ENCODE measurements at places on chromosomes 1 and 21.

GRCh38 chr21:42361286-42361685, 5.0 kb downstream of the TFF1 start:
- H3K27ac ChIP-seq = no peak overlapping the region
- no peak for DNase-seq
- no peaks in the 10 kb centered on the region for H3K4me1 ChIP-seq
- no peak overlapping the region for H3K4me3 ChIP-seq
- peaks cover 90% of the 10 kb centered on the region for H3K27me3 ChIP-seq

- H3K27ac ChIP-seq = peak overlapping the region; percentile 68
- no peak overlapping the region for H3K4me3 ChIP-seq
- H3K36me3 ChIP-seq = no peaks in the 10 kb centered on the region
- H3K4me1 ChIP-seq = peaks cover 66% of the 10 kb centered on the region
Measured at GRCh38 chr1:214418391-214418790, 133.0 kb downstream of the PTPN14 start.

GRCh38 chr21:26918323-26919079, 48.4 kb downstream of the ADAMTS5 start:
- peaks cover 4% of the 10 kb centered on the region for H3K4me1 ChIP-seq
- no peak overlapping the region for H3K27ac ChIP-seq
- no peak overlapping the region for H3K4me3 ChIP-seq
- H3K36me3 ChIP-seq = peaks cover 5% of the 10 kb centered on the region
- no peak for DNase-seq

DNA sequence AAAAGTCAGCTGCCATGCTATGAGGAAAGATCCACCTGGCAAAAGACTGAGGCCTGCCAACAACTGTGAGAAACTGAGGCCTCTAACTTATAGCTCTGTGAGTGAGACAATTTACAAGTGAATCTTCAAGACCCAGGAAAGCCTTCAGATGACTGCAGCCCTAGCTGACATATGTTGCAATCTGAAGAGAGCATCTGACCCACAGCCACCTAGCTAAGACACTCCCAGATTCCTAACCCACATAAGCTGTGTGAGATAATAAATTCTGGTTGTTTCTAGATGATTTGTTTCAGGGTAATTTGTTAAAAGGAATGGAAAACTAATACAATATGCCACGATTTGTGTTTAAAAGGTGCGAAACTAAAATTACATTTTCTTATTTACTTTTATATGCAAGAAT, 55.1 kb downstream of the HFM1 start:
- no peak overlapping the region for H3K4me3 ChIP-seq
- no peak overlapping the region for H3K27ac ChIP-seq
- DNase-seq = no peak
- H3K27me3 ChIP-seq = no peaks in the 10 kb centered on the region
- H3K36me3 ChIP-seq = peaks cover 4% of the 10 kb centered on the region
- H3K4me1 ChIP-seq = no peaks in the 10 kb centered on the region

GRCh38 chr1:190000365-190000872, 477.2 kb downstream of the BRINP3 start:
- no peak for DNase-seq
- no peaks in the 10 kb centered on the region for H3K27me3 ChIP-seq
- H3K4me1 ChIP-seq = no peaks in the 10 kb centered on the region
- no peaks in the 10 kb centered on the region for H3K36me3 ChIP-seq
- no peak overlapping the region for H3K4me3 ChIP-seq
- H3K27ac ChIP-seq = no peak overlapping the region

DNA sequence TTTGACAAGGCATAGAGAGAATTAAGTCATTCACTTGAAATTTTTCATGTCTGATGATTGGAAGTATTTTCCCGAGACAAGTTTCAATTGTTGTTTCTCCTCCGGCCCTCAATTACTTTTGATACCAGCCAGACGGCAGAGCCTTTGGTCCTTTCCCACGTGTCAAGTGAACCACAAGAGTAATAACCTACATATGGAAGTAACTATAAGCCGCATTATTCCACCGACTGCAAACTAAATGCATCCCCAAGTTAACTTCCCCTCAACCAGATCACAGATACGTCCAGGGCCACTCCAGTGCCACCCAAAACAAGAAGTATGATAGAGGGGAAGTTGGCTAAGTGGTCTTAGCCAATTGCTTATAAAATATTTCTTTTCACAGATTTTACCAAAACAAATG, 20.2 kb downstream of the COLGALT2 start:
- H3K27ac ChIP-seq = peak overlapping the region; percentile 64
- H3K4me1 ChIP-seq = peaks cover 16% of the 10 kb centered on the region
- no peak for DNase-seq
- no peak overlapping the region for H3K4me3 ChIP-seq

- H3K27me3 ChIP-seq = no peaks in the 10 kb centered on the region
- peaks cover 12% of the 10 kb centered on the region for H3K4me1 ChIP-seq
Measured at GRCh38 chr1:166089804-166090203, 77.0 kb downstream of the FAM78B start.

DNA sequence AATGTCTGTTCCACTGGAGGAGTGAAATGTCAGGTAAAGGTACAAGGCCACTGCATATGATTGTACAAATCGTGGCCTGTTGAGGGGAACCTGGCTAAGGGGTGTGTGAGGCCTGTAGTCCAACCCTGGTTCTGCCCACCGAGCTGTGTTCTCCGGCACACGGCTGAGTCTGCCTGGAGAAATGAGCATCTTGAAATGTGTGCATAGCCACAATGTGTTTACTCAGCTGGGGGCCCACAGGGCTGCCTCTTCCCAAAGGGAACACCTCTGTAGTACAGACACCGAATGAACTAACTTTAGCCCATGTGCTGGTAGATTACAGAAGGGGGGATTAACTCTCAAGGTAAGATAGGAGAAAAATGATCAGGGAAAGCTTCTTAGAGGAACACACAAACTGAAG, 30.2 kb downstream of the AK4 start:
- peaks cover 86% of the 10 kb centered on the region for H3K4me1 ChIP-seq
- no peak for DNase-seq
- H3K27ac ChIP-seq = peak overlapping the region; percentile 93
- H3K4me3 ChIP-seq = no peak overlapping the region
- H3K27me3 ChIP-seq = no peaks in the 10 kb centered on the region

DNA sequence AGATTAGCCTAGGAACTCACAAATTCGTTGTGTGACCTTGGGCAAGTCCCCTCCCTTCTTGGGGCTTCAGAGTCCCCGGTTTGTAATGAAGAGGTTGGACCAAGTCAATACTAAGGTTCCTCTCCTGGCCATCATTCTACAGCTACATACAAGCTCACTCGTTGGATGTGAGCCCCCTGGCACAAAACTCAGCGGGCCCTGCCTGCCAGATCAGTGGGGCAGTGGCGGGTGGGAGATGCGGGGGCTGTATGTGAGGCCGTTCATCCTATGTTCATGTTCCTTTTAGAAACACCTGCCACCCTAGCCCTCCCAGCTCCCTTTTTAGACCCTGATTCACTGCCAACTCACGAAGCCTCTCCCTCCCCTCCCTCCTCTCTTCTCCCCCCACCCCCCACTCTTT, 2.1 kb downstream of the DLGAP3 start:
- no peak for DNase-seq
- peaks cover 18% of the 10 kb centered on the region for H3K4me1 ChIP-seq
- no peak overlapping the region for H3K27ac ChIP-seq
- peaks cover 97% of the 10 kb centered on the region for H3K27me3 ChIP-seq

DNA sequence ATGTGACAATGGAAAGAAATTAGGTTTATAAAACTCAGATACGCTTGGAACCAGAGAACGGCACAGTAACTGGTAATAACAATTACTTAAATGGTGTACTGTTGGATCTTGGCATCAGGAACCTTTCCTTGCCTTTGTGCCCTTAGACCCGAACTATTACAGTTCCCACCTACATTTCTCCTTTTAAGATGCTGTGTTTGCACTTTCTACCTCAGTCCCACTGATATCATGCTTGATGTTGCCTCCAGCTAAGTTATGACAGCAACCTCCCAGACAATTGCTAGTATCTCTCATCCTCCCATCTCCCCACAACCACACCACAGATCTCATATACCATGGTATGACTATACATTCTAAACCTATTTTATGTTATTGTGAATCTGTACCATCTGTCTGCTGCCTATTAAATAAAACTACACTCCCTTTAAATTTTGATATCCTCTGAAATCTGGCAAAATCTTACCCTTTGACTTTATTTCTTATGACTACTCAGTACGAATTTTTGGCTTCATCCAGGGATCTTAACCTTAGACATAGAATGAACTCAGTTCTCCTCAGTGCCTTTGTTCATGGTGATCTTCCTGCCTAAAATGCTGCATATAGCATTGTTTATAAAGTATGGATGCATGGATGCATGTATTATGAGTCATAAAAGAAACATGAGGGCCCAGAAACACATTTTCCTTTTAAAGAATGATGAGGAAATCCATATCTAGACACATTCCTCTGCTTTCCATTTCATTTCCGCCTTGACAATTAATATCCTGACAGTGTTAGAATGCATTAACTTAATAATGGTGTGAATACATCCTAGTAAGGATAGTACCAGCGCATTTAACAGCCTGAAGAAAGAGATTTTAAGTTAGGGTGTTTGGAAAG, 64.1 kb downstream of the LRRC8D start:
- no peak for DNase-seq
- H3K27ac ChIP-seq = no peak overlapping the region
- H3K27me3 ChIP-seq = no peaks in the 10 kb centered on the region
- no peak overlapping the region for H3K4me3 ChIP-seq
- H3K4me1 ChIP-seq = peaks cover 18% of the 10 kb centered on the region

DNA sequence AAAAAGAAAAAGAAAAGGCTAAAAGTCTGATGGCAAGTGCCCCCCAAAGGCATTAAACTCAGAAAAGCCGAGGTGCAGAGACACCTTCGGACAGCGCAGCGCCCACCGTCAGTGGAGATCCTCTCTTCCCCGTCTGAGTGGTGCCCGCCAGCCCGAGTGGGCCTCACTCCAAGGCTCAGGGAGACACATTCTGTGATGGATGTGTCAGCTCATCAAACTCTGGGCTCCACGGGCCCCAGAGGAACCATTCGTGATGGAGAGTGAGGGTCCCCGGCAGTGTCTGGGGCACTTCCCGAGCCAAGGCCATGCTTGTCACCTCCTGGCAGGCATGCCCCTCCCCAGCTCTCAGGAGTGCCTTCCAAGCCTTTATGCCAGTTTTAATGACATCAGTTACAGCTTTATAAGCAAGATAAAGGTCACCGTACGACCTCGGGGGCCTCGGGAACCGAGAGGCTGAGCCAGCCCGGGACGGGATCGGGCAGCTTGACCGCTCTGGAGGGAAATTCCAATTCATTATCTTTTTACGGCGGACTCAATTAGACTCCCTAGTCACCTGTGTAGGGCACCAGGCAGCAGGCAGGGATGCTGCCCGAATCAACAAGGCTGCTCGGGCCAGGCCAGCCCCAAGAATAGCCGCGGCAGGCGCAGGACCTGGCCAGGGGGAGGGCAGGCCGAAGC, 49.5 kb downstream of the MORN1 start:
- no peak overlapping the region for H3K27ac ChIP-seq
- no peaks in the 10 kb centered on the region for H3K36me3 ChIP-seq
- H3K4me3 ChIP-seq = no peak overlapping the region
- no peaks in the 10 kb centered on the region for H3K4me1 ChIP-seq

DNA sequence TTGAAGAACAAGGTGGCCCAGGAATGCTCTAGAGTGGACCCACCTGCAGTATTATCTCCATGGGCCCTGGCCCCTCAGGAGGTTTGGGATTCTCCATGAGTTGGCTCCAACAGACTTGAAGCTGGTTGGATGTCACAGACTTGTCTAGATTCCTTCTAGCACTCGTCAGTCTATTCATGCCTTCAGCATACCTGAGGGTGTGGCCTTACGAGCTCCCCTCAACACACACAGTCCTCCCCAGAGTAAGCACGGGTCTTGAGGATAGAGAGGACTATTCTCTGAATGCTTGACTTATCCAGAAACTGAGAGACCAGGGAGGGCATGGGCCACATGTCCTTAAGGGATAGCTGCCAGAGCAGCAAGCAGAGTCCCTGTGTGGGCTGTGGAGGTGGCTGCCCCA, 45.9 kb upstream of the COL6A1 start:
- H3K4me1 ChIP-seq = no peaks in the 10 kb centered on the region
- H3K36me3 ChIP-seq = peaks cover 13% of the 10 kb centered on the region
- no peak overlapping the region for H3K27ac ChIP-seq
- no peak overlapping the region for H3K4me3 ChIP-seq
- no peak for DNase-seq

DNA sequence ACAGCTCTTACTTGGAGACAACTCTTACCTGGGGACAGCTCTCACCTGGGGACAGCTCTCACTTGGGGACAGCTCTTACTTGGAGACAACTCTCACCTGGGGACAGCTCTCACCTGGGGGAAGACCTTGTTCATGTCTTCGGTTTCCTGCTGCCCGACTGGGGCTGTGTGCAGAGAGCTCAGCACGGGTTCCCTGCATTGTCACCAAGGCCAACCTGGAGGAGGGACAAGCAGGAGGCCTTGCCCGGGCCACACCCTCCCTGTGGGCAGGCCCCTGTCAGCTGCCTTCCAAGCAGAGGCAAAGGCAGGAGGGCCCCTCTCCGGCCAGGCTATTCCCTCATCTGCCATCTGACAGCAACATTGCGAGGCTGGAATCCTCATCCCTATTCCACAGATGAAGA, at the start of gene LDLRAD1:
Gene LDLRAD1, minus strand, starts transcription at position 208 of the 400 bp plus-strand sequence. Its CDS starts 74 bp downstream, at position 134.
- no peak for DNase-seq
- H3K4me1 ChIP-seq = no peaks in the 10 kb centered on the region
- no peaks in the 10 kb centered on the region for H3K36me3 ChIP-seq
- H3K27me3 ChIP-seq = peaks cover 34% of the 10 kb centered on the region
- no peak within 1 kb of the TSS for H3K27ac ChIP-seq

- no peak for DNase-seq
- no peaks in the 10 kb centered on the region for H3K27me3 ChIP-seq
- no peak overlapping the region for H3K27ac ChIP-seq
- H3K4me1 ChIP-seq = no peaks in the 10 kb centered on the region
Measured at GRCh38 chr1:217343907-217344306, 287.0 kb downstream of the GPATCH2 start.

DNA sequence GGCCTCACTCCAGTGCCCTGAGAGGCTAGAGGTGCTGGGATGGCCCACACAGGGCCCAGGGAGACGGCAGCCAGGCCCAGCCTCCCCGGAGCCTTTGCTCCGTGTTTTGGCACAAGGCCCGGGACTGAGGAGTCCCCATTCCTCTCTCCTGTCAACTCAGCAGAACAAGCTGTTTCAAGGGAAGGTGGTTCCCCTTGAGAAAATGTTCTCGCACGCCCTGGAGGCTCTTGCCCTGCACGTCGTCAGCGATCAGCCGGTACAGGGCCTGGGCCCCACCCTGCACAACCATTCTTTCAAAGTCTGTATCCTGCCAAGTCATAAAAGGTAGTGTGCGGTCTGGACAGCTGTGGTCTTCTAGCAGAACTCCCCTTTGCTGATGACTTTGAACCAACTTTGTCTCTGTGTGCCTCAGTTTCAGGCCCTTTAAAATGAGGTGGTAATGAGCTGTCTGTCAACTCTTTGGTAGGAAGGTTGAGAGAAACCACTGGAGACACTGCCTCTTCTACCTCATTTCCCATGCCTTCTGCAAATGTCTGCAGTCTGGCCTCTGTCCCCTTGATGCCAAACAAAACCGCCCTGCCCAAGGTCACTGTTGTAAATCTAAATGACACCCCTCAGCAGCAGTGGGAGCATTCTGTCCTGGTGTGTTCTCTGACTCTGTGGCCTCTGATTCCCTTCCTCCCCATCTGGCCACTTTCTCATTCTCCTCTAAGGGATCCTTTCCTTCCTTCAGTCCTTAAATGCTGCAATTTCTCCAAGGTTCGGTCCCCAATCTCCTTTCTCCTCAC, 138.6 kb upstream of the JUN start:
- no peaks in the 10 kb centered on the region for H3K36me3 ChIP-seq
- H3K4me1 ChIP-seq = peaks cover 31% of the 10 kb centered on the region
- H3K4me3 ChIP-seq = no peak overlapping the region
- no peaks in the 10 kb centered on the region for H3K27me3 ChIP-seq
- DNase-seq = peak; percentile 71

All from left ventricle myocardium inferior (tissue), 1 donor.